Astrocyte (in vitro differentiated cells and primary cell): ENCODE measurements at places on chromosomes 12 and 14. TPM values are rescaled to one million over a fixed set of nuclear protein-coding genes. Genes with fewer than 3 reads are reported as not detected.
A peak's percentile ranks its signal among the peaks of the same experiment; 100 is the strongest.

- no peak overlapping the region for H3K4me3 ChIP-seq
- no peaks in the 10 kb centered on the region for H3K36me3 ChIP-seq
- peak; percentile 48 for DNase-seq
- peaks cover 4% of the 10 kb centered on the region for H3K4me1 ChIP-seq
Observed at GRCh38 chr12:74339211-74339610, 198.4 kb upstream of the ATXN7L3B start.

GRCh38 chr12:106187155-106187789, 48.5 kb upstream of the NUAK1 start:
- peaks cover 16% of the 10 kb centered on the region for H3K27me3 ChIP-seq
- no peaks in the 10 kb centered on the region for H3K4me1 ChIP-seq
- no peak overlapping the region for H3K4me3 ChIP-seq
- DNase-seq: no peak
- H3K36me3 ChIP-seq: no peaks in the 10 kb centered on the region

LRCOL1 gene
- total RNA-seq: not detected in 2 replicates

DNA sequence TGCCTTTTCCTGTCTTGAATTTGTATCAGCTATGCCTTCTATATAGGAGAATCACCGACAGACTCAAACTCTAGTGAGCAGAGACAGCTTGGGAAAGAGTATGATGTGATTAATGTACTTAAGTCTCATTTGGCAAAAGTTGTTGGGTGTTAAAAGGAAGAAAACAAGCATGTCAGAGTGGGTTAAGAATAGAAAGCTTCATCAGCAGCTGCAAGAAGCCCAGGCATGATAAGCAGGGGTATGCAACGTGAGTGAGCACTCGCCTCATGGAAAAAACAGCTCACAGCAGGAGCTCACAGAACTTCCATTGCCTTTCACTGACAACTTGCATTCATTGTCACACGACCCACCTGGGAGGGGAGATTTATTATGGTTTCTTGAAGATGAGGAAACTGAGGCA, 35.9 kb upstream of the WNK1 start:
- H3K4me3 ChIP-seq: no peak overlapping the region
- no peak overlapping the region for H3K27ac ChIP-seq
- DNase-seq: peak; percentile 52
- H3K36me3 ChIP-seq: no peaks in the 10 kb centered on the region
- H3K4me1 ChIP-seq: peaks cover 12% of the 10 kb centered on the region

DNA sequence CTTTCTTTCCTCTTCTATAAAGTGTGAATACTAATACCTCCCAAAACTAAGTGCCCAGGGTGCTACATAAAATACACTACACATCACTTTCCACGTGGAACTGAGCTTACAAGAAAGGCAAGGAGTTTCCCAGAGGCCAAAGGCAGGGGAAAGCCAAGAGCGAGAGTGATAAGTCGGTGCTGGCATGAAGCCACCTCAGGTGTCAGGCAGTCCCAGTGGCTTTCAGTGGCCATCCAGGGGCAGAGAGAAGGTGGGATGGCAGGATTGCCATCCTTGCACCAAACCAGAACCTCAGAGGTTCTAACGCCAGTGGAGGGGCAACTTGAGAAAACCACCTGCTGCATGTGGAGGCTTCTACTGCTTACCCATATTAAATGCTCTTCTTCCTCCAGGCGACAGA, 79.7 kb upstream of the DIO3 start:
- no peak overlapping the region for H3K4me3 ChIP-seq
- H3K27me3 ChIP-seq: no peaks in the 10 kb centered on the region
- no peaks in the 10 kb centered on the region for H3K36me3 ChIP-seq
